ENCODE measurements at places on chromosomes 4 and X. TPM values are rescaled to one million over a fixed set of nuclear protein-coding genes. Genes with fewer than 3 reads are reported as not detected.

Gene STARD8
- 11.4 TPM for total RNA-seq

Gene MAP9
- total RNA-seq: 11.4 TPM

Gene NDST4
- total RNA-seq: not detected

Gene INPP4B
- 12.7 TPM for total RNA-seq

- H3K27me3 ChIP-seq: no peaks in the 10 kb centered on the region
- H3K27ac ChIP-seq: no peak overlapping the region
- DNase-seq: no peak
These were observed 12.4 kb downstream of the EPGN start for GRCh38 chr4:74320559-74321118.

- H3K27me3 ChIP-seq: no peaks in the 10 kb centered on the region
- DNase-seq: no peak
- no peak overlapping the region for H3K27ac ChIP-seq
- no peaks in the 10 kb centered on the region for H3K36me3 ChIP-seq
- no peak overlapping the region for H3K4me3 ChIP-seq
These were observed 924 bp upstream of the ENAM start for GRCh38 chr4:70627620-70628019.

DNA sequence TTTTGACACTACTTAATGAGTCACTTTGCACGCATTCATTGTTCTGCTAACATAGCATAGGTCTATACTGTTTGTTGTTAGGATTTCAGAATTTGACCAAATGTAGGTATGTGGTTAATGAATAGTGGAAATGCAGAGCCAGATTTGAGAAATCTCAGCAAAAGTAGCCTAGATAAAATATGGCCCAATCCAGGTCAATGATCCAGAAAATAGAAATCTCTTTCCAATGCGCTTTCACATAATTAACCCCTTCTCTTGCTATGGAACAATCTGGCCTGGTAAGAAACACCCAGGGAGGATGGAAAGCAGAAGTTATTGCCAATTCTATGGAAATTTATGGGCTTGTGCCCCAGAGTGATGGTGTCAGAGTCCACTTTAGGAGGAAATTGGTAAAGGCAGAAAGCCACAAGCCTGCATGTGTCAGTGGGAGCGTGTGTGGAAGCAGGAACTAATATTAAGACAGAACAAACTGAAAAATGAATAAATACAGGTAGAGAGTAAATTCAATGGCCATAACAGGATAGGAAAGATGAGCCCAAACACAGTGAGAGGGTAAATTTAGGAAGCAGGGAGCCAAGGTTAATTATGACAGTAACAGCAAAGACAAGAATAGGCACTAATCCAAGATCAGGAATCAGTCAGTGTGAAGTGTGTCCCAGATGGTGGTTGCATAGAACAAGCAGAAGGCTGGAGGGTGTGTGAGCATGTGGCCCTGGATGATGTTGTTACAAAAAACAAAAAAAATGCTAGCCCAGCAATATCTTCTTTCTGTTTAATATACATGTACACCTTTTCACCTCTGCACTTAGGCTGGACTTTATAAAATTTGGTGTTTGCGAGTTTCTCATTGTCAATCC is 102.9 kb downstream of the SYTL5 start:
- DNase-seq: no peak
- H3K27ac ChIP-seq: no peak overlapping the region
- H3K36me3 ChIP-seq: no peaks in the 10 kb centered on the region

DNA sequence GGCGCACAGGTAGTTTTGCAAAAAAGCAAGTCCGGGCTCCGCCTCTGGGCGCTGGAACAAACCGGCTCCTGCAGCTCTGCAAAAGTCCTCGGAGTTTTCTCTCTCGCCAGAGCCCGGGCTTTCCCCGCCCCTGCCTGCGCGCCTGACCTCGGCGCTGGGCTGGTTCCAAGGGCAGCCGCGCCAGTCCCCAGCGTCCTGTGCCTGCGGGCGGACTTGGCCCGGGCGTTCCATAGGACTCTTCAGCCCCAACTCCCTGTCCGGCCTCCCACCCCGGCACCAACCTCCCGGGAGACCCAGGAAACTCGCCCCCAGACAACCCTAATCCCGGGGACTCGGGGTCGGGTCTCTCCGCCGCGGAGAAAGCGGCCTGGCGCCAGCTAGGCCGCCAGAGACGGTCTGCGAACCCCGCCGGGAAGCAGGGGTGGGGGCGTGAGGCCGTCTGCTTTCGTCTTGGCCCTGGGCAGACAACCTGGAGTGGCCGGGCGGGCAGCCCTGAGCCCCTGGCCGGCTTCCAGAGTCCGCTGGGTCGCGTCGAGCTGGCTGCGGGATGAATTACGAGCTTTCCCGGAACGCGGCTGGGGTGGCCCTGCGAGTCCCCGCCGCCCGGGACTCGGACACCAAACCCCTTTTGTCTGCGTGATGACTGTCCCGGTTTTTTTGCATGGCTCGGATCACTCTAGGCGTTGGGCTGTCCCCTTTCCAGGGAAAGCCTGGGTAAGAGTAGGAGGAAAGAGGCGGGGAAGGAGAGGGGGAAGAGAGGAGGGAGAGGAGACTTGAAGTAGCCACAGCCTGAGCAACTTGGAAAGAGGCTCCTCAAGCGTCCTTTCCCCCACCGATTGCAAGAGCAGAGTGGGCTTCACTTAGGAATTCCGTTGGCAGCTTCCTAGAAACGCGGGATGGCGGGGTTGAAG is 916 bp downstream of the MXRA5 start:
- no peaks in the 10 kb centered on the region for H3K4me1 ChIP-seq
- H3K36me3 ChIP-seq: no peaks in the 10 kb centered on the region
- H3K4me3 ChIP-seq: peak overlapping the region; percentile 45
- H3K27ac ChIP-seq: peak overlapping the region; percentile 45
- DNase-seq: no peak

- H3K4me1 ChIP-seq: peaks cover 42% of the 10 kb centered on the region
- H3K36me3 ChIP-seq: no peaks in the 10 kb centered on the region
- H3K27me3 ChIP-seq: no peaks in the 10 kb centered on the region
- DNase-seq: no peak
These were observed 70.0 kb downstream of the MGST2 start for GRCh38 chr4:139735381-139736273.

DNA sequence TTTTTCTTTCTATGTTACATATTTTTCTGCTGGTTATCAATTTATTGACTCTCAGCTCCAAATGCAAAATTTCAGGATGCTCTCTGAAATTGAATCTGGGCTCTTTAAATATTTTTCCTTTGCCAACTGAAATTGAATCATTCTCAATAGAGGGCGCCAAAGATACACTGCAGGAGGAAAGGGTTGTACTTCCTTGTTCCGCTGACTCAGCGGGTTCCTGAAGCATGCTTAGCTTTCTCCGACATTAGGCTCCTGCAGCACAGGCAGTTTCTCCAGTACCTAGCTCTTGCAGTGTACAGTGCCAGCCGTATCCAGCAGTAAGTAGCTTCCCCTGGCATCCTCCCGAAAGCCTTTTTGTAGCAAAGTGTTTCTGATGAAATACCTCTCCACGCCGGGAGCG is 28.8 kb upstream of the CFAP47 start:
- no peak overlapping the region for H3K27ac ChIP-seq
- no peak for DNase-seq
- no peaks in the 10 kb centered on the region for H3K36me3 ChIP-seq
- no peaks in the 10 kb centered on the region for H3K4me1 ChIP-seq
- H3K27me3 ChIP-seq: no peaks in the 10 kb centered on the region

- no peak overlapping the region for H3K27ac ChIP-seq
- H3K36me3 ChIP-seq: no peaks in the 10 kb centered on the region
- H3K4me3 ChIP-seq: no peak overlapping the region
- no peaks in the 10 kb centered on the region for H3K4me1 ChIP-seq
- no peak for DNase-seq
- no peaks in the 10 kb centered on the region for H3K27me3 ChIP-seq
These were observed 8.9 kb downstream of the HSD17B13 start for GRCh38 chr4:87313756-87314155.

DNA sequence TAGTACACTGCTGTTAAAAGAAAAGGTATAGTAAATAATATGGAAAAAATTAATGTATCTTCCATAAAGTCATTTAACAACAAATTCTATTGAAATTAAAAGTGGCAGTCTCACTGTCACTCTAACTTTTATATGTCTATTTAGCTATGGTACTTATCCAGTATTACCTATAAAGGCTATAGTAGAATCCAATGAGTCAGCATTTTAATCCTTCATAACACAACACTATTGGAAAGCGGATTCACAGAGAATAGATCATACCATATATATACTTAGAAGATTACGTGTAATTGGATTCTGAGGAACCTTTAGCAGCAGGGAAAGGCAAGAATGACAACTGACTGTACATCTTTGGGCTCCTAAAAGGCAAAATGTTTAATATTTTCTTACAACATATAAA is 1942.6 kb downstream of the PCDH7 start:
- no peak for DNase-seq
- H3K27ac ChIP-seq: no peak overlapping the region
- H3K36me3 ChIP-seq: no peaks in the 10 kb centered on the region
- no peaks in the 10 kb centered on the region for H3K4me1 ChIP-seq
- H3K27me3 ChIP-seq: no peaks in the 10 kb centered on the region

DNA sequence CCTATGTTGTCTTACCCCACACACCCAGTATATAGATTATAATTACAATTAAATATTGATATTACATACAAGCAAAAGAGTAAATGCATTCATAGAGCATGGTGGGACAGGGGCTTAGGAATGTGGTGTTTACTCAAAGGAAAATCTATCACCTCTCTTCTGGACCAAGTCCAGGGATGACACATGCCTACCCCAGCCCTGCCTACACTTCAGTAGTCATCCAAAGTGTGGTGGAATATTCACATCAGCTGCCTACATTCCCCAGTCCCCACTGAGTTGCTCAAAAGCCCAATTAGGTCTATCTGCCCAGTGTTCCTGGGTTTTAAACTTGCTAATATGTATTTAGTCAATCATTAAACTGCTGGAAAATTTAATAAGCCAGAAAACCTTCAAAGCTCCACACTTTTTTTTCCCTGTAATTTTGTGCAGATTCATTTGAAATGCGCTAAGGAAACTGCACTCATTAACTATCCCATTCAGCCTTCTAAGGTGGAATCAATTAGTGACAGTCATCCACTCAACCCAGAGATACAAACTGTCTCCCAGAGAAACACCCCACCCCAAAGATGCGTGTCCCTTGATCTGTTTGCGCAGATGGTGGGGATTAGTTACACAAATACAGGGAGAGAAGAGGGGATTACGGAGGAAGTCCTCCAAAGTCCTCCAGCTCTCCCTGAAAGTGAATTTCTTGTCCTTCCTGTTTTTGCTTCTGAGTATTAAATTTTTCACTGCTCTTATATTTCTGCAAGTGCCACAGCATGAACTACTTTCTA is 91.7 kb upstream of the KDR start:
- H3K4me1 ChIP-seq: no peaks in the 10 kb centered on the region
- DNase-seq: no peak
- H3K27me3 ChIP-seq: no peaks in the 10 kb centered on the region
- no peak overlapping the region for H3K4me3 ChIP-seq
- no peaks in the 10 kb centered on the region for H3K36me3 ChIP-seq

DNA sequence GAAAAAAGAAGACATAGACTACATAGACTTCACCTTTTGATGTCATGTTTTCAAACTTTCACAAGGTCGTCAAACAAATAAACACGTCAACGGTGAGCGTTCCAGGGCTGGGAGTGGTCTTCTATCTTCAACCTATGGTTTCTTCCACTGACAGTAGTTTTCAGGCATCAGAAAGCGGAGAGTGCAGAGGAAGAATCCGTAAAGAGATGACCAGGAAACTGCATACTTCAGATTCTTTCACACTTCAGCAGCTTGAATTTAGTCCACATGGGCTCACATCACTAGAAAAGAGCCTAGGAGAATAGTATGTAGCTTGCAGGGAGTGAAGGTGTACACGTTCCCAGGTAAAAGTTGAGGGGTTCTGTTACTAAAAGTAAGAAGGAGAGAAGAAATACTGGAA is 58.5 kb downstream of the NPY1R start:
- DNase-seq: no peak
- H3K4me1 ChIP-seq: no peaks in the 10 kb centered on the region
- H3K27me3 ChIP-seq: no peaks in the 10 kb centered on the region

GRCh38 chr4:74297539-74297938 is 10.7 kb upstream of the EPGN start:
- no peak overlapping the region for H3K27ac ChIP-seq
- no peaks in the 10 kb centered on the region for H3K4me1 ChIP-seq
- no peak for DNase-seq
- no peak overlapping the region for H3K4me3 ChIP-seq
- no peaks in the 10 kb centered on the region for H3K27me3 ChIP-seq

DNA sequence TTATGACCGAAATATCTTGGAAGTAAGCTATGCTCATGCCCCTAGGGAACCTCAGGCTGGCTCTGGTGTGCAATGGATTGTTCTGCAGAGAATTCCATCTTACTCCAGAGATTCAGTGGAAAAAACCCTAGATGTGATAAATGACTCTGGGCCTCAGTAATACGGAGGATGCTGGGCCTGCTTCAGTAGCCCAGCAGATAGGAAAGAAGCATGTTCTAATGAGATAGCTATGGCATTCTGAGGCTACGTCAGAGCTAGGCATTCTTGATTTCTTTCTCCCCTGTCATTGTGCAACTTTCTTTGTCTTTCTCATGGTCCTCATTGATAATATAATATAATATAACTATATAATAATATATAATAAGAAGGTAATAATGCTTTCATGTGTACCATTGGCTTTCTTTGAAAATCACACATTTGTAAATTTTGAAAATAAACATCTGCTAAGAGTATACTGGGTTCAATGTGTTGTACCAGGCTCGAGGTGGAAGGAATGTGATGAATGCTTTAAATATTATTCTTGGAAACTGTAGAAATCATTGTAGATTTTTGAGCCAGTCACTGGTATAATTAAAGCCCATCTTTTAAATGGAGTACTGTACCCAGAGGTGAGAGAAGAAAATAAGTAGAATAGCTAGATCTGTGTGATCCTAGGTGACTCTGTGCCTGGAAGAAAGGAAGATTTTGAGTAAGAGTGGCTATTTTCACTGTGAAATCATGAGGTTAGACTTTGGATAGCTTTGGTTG is 152.0 kb downstream of the IL15 start:
- H3K27ac ChIP-seq: no peak overlapping the region
- no peaks in the 10 kb centered on the region for H3K36me3 ChIP-seq
- H3K4me1 ChIP-seq: no peaks in the 10 kb centered on the region
- no peak for DNase-seq

DNA sequence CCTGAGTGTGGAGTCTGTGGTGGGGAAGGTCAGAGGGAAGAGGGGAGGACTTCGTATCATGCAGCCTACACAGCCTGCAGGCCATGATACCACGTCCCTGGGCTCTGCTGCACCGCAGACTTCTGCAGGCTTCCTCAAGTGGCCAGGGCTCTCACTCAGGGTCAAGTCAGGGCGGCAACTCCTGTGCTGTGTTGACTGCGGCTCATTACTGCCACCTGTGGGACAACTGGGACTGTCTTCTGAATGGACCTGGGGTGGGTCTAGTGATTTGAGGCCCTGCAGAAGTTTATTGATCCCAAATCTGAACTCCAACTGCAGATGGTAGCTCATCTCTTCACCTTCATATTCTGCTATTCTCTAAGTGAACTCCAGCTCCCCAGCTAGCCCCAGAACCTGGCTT is 167.1 kb downstream of the NSUN7 start:
- H3K4me3 ChIP-seq: no peak overlapping the region
- DNase-seq: no peak
- H3K4me1 ChIP-seq: peaks cover 30% of the 10 kb centered on the region
- no peaks in the 10 kb centered on the region for H3K36me3 ChIP-seq
- no peaks in the 10 kb centered on the region for H3K27me3 ChIP-seq

Data from esophagus muscularis mucosa (tissue), 4 donors.